ENCODE measurements at places on chromosomes 6 and 20. TPM values are rescaled to one million over a fixed set of nuclear protein-coding genes. Genes with fewer than 3 reads are reported as not detected.

DNA sequence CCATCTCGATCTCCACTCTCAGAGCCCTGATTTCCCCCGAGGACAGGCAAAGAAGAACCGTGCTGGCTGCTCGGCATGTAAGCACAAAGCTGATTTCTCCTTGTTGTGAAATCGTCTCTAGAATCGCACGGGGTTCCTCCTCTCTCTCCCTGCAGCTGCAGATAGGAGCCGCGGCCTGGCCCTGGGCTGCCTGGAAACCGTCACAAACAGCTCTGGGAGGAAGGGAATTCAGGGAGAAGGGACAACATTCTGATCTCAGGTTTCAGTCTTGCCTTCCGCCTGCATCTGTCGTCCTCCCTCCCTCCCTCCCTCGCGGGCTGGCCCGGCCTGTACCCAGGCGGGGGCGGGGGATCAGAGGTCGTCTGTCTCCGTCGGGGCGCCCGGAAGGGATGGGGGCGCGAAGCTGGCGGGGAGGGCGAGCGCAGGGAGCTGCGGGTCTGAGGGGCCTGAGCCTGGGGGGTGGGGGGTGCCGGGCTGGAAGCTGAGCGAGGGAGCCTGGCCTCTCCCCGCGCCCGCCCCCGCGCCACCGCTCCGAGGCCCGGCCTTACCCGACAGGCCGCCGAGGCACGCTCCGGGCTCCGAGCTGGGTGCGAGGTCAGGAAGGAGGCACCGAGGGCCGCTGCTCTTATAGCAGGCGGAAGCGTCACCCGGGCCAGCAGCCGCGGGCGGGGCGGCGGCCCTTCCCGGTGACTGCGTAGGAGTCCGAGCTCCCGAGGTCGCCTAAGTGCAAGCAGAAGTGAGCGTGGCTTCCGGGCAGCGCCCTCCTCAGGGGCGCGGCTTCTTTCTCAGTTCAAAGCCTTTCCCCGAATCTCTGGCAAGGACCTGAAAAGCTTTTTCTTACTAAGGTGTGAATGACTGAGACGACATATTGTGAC is at the start of gene SERPINB1:
SERPINB1 (minus strand) TSS at position 600 of the 875 bp plus-strand sequence. CDS start 1,277 bp downstream, outside the sequence.
- DNase-seq, result peak; percentile 91
- no peaks in the 10 kb centered on the region for H3K27me3 ChIP-seq
- H3K36me3 ChIP-seq, result peaks cover 5% of the 10 kb centered on the region
- H3K4me1 ChIP-seq, result peaks cover 59% of the 10 kb centered on the region
- peak within 1 kb of the TSS; percentile 88 for H3K27ac ChIP-seq

DNA sequence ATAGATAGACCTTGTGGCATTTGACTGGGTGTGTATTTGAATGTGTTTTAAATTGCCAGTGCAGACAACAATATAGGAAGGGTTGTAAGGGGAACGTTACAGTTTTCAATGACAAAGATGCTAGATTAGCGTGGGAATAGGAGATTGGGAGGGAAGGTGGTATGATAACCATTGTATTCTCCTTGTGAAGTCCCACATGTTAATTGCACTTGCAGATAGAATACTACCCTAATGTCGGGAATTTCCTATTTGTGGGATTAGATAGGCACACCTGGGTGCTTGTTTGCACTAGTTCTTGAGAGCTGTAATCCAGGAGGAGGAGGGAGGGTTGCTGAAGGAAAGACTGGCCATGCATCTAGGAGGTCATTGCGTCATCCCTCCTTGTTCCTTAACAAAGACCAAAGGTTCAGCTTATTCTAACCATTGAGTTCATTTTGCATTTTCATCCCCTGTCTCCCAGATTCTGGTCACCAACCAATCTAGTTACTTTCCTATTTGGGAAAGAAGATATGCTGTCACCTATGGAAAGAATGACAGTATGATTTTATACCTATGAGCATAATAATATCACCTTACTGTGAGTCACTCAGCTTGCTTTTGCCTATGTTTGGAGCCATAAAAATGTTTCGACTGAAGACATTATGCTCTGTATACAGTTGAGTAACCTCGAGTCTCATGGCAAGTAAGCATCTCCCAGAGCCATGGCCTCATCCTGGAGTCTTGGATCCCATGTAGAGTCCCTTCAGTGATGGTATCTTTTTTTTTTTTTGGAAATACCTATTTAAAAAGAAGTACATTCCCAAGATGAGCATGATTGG is 201.5 kb downstream of the DTNBP1 start:
- H3K4me3 ChIP-seq, result no peak overlapping the region
- H3K4me1 ChIP-seq, result peaks cover 55% of the 10 kb centered on the region
- no peak for DNase-seq

ZNF311 gene
- 0.17 TPM for total RNA-seq

DNA sequence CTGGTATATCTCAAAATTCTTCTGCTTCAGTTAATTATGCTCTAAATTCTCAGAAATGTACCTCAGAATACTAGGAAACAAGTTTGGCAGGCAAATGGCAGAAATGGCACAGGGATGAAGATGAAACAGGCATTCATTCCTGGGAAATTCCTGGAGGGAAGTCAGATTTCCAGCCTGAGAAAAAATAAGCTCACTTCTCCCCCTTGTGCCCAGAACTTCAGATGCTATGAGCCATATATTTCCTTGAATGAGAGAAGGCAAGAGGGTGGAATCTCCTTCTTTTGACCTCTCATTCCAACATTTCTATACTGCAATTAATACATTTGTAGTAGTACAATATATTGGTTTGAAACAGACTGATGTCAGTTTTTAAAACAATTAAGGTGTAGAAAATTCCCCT is 22.8 kb downstream of the RGS17 start:
- H3K4me3 ChIP-seq, result no peak overlapping the region
- no peak for DNase-seq
- H3K4me1 ChIP-seq, result peaks cover 9% of the 10 kb centered on the region
- H3K27ac ChIP-seq, result no peak overlapping the region
- H3K36me3 ChIP-seq, result peaks cover 7% of the 10 kb centered on the region
- peaks cover 9% of the 10 kb centered on the region for H3K27me3 ChIP-seq

HLA-DRB1 gene
- not detected for total RNA-seq

STX11 gene
- 0.57 TPM for total RNA-seq

PAK5 gene
- not detected for total RNA-seq

ISM1 gene
- total RNA-seq, result not detected

COMMD7 gene
- total RNA-seq, result 47.5 TPM

KIAA1755 gene
- 0.98 TPM for total RNA-seq

DNA sequence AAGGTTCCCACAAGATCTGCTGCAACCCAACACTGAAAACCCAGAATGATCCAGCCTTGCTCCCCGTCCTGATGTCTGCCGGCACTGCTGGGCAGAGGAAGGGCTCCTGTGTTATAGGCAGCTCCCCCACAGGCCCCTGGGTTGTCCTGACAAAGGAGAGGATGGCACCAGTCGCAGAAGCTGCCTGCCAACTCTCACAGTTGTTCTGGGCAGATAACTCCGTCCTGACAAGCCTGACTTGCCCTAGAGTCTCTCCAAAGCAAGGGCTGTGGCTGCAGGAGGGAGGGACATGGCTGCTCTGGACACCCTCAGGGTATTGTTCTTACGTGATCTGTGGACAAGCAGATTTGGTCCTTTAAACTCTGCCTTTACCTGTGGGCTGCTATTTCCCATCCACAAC is 243.8 kb downstream of the CDH26 start:
- no peak overlapping the region for H3K27ac ChIP-seq
- DNase-seq, result no peak
- no peak overlapping the region for H3K4me3 ChIP-seq
- no peaks in the 10 kb centered on the region for H3K36me3 ChIP-seq

TRIM31 gene
- not detected for total RNA-seq

GRCh38 chr20:33419140-33419974 is 18.0 kb upstream of the CDK5RAP1 start:
- no peaks in the 10 kb centered on the region for H3K27me3 ChIP-seq
- no peak for DNase-seq
- H3K36me3 ChIP-seq, result no peaks in the 10 kb centered on the region
- peaks cover 17% of the 10 kb centered on the region for H3K4me1 ChIP-seq

PROCR gene
- 30.7 TPM for total RNA-seq

- no peaks in the 10 kb centered on the region for H3K27me3 ChIP-seq
- peaks cover 15% of the 10 kb centered on the region for H3K36me3 ChIP-seq
- no peak overlapping the region for H3K27ac ChIP-seq
- H3K4me3 ChIP-seq, result no peak overlapping the region
These were observed 19.5 kb upstream of the EDN1 start for GRCh38 chr6:12270551-12271230.

CLIC5 gene
- total RNA-seq, result not detected

DNA sequence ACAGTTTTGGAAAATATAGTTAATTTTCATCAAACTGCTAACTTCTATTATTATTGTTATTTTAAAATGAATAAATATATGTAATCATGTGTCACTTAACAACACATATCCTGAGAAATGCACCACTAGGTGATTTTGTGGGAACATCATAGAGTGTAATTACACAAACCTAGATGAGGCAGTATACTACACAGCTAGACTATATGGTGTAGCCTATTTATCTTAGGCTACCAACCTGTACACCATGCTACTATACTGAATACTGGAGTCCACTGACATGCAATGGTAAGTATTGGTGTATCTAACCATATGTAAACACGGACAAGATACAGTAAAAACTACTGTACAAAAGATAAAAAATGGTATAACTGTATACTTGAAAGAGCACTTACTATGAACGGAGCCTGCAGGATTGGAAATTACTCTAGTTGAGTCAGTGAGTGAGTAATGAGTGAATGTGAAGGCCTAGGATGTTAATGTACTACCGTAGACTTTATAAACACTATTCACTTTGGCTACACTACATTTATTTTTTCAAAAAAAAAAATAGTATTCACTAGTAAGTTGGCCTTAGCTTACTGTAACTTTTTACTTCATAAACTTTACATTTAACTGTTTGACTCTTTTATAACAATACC is 72.4 kb downstream of the ASCC3 start:
- H3K36me3 ChIP-seq, result peaks cover 21% of the 10 kb centered on the region
- H3K4me1 ChIP-seq, result peaks cover 19% of the 10 kb centered on the region
- DNase-seq, result peak; percentile 58
- H3K4me3 ChIP-seq, result peak overlapping the region; percentile 20
- peak overlapping the region; percentile 49 for H3K27ac ChIP-seq

DNA sequence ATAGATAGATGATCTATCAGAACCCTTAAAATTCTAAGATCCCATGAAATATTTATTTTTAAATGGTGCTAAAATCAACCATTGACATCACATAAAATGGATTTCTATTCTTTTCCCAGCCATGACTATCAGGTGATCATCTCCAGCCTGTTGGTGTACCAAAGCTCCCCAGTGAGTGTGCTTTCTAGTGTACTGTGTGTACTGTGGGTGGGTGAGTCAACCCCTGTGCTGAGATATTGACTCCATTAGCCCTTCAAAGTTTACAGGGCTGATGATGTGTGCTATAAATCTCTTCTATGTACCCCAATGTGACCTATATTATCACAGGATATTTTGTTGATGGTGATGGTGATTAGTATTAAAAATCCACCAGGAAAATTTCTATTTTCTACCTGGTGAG is 344.6 kb downstream of the MMUT start:
- H3K36me3 ChIP-seq, result no peaks in the 10 kb centered on the region
- H3K4me1 ChIP-seq, result peaks cover 16% of the 10 kb centered on the region
- H3K27ac ChIP-seq, result no peak overlapping the region
- no peak overlapping the region for H3K4me3 ChIP-seq

- H3K27ac ChIP-seq, result no peak overlapping the region
These were observed 242.1 kb downstream of the HACE1 start for GRCh38 chr6:104617591-104617990.

GRCh38 chr6:125173341-125174095 is 19.9 kb downstream of the TPD52L1 start:
- peaks cover 2% of the 10 kb centered on the region for H3K27me3 ChIP-seq
- peaks cover 21% of the 10 kb centered on the region for H3K4me1 ChIP-seq
- no peak overlapping the region for H3K27ac ChIP-seq
- H3K4me3 ChIP-seq, result no peak overlapping the region

DNA sequence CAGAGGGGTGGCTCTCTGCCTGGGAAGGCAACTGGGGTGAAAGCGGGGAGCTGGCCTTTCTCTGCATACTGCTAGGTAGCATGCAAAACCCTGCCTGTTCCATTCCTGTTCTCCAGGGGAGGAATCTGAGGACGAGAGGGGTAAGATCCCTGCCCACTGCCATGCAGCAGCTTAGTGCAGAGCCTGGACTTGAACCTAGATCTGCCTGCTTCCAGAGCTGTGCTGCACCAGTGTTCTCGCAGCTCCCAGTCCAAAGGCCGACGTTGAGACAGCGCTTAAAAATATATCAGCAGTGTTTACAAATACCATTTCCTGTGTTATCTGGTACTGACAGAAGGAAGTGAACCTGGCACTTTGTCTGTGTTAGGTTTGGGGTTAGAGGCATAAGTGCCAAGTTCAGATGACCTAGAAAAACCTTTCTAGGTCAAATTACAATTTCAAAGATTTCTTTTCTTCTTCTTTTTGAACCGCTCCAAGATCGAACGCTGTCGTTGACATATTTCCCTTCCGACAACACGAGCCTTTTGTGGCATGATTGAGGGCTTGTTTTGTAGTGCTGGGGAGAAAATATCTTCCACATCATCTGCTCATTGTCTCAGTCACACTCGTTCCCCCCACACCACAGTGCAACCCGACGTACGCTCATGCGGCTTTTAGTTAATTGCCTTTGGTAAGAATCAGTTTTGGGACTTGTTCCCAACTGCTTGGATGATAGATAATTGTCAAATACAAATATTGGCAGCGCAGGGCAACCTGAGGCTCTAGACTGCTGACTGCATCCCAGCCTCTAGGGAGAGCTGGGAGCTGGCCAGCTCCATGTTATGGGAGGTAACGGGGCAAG is 44.6 kb downstream of the TOX2 start:
- H3K27me3 ChIP-seq, result peaks cover 3% of the 10 kb centered on the region
- DNase-seq, result no peak
- H3K4me3 ChIP-seq, result no peak overlapping the region
- H3K36me3 ChIP-seq, result peaks cover 35% of the 10 kb centered on the region
- H3K27ac ChIP-seq, result peak overlapping the region; percentile 54

GRCh38 chr6:157998707-157999167 is 17.1 kb downstream of the SYNJ2 start:
- DNase-seq, result no peak
- H3K4me1 ChIP-seq, result peaks cover 63% of the 10 kb centered on the region
- peaks cover 31% of the 10 kb centered on the region for H3K36me3 ChIP-seq
- peaks cover 3% of the 10 kb centered on the region for H3K27me3 ChIP-seq

- H3K27ac ChIP-seq, result no peak overlapping the region
- 0 out of 2 replicates have a peak, but pooled peaks cover 5% of the 10 kb centered on the region for H3K4me1 ChIP-seq
- H3K36me3 ChIP-seq, result no peaks in the 10 kb centered on the region
- DNase-seq, result no peak
These were observed 8.5 kb upstream of the ANGPT4 start for GRCh38 chr20:924639-925038.

NMBR gene
- total RNA-seq, result 0.39 TPM

- H3K4me3 ChIP-seq, result no peak overlapping the region
- no peaks in the 10 kb centered on the region for H3K27me3 ChIP-seq
- DNase-seq, result no peak
These were observed 428.6 kb downstream of the TFAP2A start for GRCh38 chr6:9986273-9986672.

LY6G6C gene
- total RNA-seq, result not detected

FGD2 gene
- not detected for total RNA-seq

FOXA2 gene
- not detected for total RNA-seq

PPDPF gene
- total RNA-seq, result 465 TPM

DNA sequence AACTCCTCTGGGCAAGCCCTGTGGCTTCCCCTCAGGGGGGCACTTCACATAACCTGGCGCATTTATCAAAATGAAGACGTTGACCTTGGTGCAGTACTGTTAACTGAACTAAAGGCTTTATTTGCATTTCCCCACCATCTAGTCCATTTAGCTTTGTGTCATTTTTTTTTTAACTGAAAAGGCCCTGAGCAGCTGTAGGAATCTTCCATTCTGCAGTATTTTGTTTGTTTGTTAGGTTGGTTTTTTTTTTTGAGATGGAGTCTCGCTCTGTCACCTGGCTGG is 10.7 kb downstream of the TMEM181 start:
- H3K27me3 ChIP-seq, result no peaks in the 10 kb centered on the region
- H3K4me3 ChIP-seq, result no peak overlapping the region
- DNase-seq, result no peak
- H3K27ac ChIP-seq, result no peak overlapping the region
- peaks cover 15% of the 10 kb centered on the region for H3K4me1 ChIP-seq

All from HFFc6 (cell line).